ENCODE measurements at places on chromosomes 5 and 9.

- DNase-seq, result no peak
Measured at GRCh38 chr5:8864053-8864452, 681.8 kb downstream of the SEMA5A start.

DNA sequence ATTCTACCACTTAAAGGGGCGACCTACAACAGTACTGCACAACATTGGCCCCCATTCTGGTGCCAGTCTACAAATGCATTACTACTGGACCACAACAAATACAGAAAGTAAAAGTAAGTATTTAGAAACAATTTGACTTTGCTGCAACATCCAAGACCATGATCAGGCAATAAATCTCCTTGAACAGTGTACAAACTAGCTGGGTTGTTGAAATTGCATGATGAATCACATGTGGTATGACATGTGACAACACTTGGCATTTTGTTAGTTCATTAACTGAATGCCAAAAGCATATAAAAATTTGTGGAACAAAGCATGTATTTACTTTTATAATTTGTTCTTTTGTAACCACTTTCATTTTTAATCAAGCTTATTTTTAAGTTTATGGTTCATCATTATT is 270.5 kb downstream of the NFIB start:
- no peak for DNase-seq

DNA sequence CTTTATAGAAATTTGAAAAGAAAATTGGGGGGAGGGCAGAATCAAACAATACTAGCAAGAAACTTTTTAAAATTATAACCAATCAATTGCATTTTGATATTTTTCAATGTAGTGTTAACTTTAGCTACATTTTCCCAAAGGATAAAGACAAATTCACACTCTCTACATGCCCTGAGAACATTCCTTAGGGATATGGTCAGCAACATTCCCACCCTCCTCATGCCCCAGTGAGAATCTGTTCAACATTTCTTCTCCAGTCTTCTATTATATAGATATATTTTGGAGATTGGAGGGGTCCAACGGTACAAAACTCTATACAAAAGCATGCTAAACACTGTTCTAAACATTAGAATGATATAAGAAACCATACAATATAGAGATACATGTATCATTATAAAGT is 11.6 kb upstream of the PRR16 start:
- no peak for DNase-seq

DNA sequence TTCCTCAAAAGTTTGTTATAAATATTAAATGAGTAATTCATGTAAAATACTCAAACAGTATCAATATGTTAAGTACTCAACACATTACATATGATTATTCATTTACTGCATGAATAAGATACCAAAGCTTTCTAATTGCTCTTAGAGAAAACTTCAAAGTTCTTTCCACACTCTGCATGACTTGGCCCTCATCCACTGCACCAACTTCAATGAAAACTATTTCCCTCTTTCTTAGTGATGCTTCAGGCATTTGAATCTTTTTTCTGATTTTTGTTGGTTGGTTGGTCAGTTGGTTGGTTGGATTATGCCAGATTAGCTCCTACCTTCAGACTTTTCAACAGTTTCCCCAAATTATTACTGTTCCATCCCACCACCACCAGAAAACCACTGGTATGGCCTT is 314.7 kb upstream of the RGMB start:
- DNase-seq, result no peak

Measured in right lung (tissue), 10 donors.